ENCODE measurements at places on chromosomes 2 and 18. TPM values are rescaled to one million over a fixed set of nuclear protein-coding genes. Genes with fewer than 3 reads are reported as not detected.

Gene DCDC2C
- not detected for total RNA-seq

Gene C2orf80
- total RNA-seq, result not detected

Gene MPV17
- 42.7 TPM for total RNA-seq

Gene ZFP36L2
- 71.0 TPM for total RNA-seq

Measured in esophagus mucosa (tissue), 1 donor.